ENCODE measurements at places on chromosomes 11 and 22.

- DNase-seq = no peak
Observed at GRCh38 chr11:110337570-110338193, 41.3 kb upstream of the RDX start.

- no peak for DNase-seq
Observed at GRCh38 chr22:43498856-43499253, 87.0 kb downstream of the MPPED1 start.

- DNase-seq = no peak
Observed at GRCh38 chr11:69943066-69943465, 123.8 kb upstream of the FGF3 start.

DNA sequence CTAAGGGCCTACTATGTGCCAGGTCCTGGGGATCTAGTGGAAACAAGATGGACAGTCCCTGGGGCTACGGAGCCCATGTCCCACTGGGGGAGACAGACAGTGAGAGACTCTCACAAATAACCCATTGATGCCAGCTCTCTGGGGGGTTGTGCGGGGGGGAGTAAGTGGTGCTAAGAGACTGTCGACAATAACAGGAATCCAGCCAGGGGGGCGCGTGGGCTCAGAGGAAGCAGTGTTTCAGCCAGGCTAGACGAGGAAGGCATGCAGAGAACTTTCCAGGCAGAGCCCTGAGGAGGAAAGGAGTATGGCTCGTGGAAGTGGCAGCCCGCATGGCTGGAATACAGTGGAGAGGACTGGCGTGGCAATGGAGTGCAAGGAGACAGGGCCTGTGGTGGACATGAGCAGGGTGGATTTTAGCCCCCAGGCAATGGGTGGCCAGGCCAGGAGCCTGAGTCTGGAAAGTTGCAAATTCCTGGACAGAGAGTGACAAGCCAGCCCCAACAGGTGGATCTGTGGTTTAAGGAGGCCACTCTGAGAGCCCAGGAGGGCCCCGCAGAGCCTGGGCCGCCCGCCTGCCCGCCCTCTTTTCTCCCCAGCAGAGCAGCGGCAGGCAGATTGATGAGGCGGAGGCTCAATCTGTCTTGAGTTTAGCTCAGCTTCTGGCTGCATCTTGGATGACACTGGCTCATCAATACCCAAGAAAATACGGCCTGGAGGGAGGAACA lies 40.0 kb upstream of the TCF20 start:
- DNase-seq = no peak

DNA sequence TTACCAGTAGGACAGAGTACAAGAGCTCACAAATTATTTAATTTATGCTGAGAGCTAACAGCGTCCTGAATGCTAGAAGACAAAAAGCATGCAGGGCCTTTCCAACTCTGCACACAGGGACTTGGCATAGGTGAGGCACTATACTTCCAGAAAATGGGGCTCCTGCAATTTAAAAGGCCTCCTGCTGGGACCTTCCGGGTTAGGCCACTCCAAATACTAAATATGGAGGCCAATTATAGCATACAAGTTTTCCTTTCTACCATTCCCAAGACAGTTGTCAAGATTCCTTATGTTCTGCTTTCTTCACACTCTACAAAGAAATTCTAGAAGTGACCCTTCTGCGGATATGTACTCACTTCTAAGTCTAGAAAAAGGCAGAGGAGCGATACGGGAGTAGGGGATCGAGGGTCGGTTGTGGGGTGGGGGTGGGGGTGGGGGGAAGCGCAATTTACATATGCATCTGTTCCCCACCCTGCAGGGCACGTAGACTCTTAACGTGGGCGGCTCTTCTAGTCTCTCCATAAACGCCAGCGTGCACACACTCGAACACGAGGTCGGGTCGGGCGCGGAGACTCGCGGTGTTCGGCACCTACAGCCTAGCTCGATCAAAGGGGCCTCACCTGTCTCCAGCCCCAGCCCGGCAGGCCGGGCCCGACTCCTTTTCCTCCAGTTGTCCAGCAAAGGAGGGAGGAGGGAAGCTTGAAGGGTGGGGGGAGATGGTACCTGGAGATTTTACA lies 728 bp downstream of the DCUN1D5 start:
- peak; percentile 63 for DNase-seq

DNA sequence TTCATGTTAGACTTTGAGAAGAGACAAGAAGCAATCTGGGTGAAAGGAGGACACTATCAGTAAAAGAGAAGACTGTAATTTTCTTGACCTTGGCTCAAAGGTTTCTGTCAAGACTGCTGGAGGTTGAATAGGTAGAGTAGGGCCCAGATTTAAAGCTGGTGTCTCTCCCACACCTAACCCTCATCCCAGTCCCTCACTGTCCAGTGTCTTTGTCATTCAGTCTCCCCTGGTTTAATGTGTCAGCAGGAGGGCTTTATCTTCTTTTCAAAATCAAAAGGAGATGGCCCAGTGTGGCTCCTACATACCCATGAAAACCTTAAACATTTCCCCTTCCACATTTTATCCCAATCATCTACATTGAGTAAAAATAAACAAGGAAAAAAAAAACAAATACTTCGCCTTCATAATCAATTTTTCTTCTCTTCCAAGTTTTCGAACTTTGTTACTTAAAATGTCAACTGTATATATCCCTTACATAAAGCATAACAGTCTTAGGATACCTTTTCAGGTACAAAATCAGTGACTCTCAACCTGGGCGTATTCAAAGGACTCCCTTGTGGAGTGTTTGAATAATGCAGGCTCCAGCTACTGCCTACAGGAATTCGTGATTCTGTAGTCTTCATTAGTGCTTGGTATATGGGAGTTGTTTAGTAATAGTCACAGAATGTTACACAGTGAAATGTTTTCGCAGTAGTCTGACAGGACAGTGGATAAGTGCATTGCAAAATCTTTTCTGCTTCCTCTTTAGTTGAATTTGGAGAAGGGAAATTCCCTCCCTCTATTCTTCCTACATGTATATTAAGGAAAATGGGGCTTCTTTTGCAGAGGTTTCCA lies 87.2 kb downstream of the FAT3 start:
- no peak for DNase-seq

- DNase-seq = peak; percentile 36
Observed at GRCh38 chr11:47850337-47850736, 2.2 kb upstream of the NUP160 start.

DNA sequence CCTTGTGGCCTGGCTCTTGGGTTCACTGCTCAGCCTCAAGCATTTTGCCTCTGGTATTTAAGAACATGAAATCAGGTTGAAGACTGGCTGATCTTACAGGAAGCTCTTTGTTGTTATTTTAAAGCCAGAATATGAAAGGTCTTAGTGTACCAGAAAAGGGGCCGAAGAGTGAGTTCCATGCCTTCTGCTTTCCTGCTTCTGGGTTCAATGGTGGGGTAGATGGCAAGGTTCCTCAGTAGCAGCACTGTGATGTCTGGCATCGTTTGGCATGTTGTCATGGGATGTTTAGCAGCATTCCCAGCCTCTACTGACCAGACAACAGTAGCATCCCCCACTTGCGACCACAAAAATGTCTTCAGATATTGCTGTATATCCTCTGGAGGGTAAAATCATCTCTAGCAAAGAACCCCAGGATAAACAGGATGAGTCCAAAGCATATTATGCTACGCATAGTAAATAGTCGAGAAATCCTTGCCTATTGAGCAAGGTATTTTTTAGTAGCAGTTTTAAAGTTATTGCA lies 2.4 kb downstream of the VPS26B start:
- DNase-seq = no peak

- no peak for DNase-seq
Observed at GRCh38 chr11:93903989-93904388, 53.6 kb upstream of the VSTM5 start.

GRCh38 chr22:30460147-30460546 lies 11.7 kb downstream of the SEC14L3 start:
- no peak for DNase-seq

- no peak for DNase-seq
Observed at GRCh38 chr11:121866754-121867153, 249.3 kb downstream of the BLID start.

DNA sequence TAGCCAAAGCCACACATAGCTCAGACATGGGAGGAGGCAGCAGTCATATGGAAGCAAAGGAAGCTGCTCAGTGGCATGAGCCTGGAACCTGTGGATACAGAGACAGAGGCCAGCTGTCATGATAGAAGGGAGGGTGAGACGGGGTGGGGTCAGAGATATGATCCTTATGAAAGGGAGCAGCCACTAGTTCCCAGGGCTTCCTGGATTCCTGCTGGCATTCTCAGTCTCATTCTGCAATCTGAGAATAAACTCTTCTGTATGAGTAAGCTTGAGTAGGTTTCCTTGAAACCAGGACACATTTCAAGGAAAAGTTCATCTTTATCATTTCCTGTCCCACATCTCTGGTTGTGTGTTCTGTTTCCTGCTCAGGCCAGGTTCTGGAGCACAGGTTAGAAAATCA lies 220.2 kb upstream of the SNX19 start:
- no peak for DNase-seq

- no peak for DNase-seq
Observed at GRCh38 chr11:526192-526591, 9.2 kb downstream of the HRAS start.

DNA sequence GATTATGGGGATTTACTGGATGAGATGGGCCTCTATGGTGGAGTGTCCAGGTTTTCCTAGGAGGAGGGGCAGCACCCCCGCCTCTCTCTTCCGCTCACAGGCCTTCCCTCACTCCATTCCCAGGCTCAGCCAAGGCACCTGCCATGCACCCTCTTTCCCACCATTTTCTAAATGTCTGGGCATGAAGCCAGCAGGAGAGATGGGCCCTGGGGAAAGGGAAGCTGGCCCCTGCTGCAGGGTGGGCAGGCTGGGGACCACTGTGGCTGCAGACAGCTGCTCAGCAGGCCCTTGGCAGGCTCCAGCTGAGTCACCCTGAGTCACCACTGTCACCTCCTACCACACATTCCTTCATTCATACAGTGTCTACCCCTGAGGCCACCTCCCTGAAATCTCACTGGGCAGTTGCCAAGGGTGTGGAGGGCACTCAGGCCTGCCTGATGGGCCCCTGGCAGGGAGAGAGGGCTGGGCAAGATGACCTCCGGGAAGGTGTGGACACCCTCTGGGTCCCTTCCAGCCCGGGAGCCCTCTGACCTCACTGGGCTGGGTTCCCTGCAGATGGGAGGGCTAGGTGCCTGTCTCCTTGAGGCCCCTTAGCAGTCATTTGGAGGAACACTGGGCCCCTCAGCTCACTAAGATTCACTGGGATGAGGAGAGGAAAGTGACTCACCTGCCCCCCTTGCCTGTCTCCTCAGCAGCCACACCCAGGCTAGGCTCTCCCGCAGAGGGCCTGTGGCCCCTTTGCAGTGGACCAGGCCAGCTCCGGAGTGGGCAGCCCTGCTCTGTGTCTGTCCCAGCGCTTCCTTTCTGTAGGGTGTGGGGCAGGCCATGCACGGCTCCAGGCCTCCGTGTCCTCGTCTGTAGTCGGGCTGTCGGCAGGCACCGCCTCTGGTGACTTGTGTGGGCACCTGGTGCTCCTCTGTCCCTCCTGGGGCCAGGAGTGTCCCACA lies 7.8 kb downstream of the MYEOV start:
- no peak for DNase-seq

- DNase-seq = no peak
Observed at GRCh38 chr11:134662629-134663360, 250.8 kb upstream of the B3GAT1 start.

GRCh38 chr11:13105237-13105844 lies 96.2 kb downstream of the RASSF10 start:
- no peak for DNase-seq

DNA sequence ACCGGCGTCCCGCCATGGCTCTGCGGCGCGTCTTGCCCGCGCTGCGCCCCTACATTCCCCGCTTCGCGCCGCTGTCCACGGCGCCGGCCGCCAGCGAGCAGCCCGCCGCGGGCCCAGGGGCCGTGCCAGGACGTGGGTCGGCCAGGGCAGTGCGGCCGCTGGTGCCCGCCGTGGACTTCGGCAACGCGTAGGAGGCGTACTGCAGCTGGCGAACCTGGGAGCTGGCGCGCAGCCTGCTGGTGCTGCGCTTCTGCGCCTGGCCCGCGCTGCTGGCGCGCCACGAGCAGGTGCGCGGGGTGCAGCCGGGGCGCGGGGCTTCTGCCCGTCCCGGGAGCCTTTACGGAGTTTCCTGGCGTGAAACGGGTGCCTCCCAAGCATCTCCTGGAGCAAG lies 20.1 kb downstream of the DGCR6L start:
- no peak for DNase-seq

DNA sequence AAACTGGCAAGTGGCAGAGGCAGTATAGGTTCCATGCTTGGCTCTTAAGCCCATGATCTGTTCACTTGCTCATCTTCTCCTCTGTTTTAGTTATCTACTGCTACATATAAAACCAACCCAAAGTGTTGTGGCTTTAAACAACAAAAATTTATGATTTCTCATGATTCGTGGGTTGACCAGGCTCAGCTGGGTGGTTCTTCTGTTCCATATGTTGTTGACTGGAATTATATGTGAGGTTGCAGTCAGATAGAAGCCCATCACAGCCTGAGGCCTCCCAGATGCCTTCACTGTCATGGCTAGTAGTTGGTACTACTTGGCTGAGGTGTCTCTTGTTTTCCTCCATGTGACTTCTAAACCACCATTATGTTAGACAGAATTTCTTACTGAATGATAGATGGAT lies 632.6 kb downstream of the NELL1 start:
- DNase-seq = no peak

- DNase-seq = no peak
Observed at GRCh38 chr11:126359431-126360048, 4.1 kb downstream of the ST3GAL4 start.

GRCh38 chr11:120431633-120432032 lies 79.9 kb upstream of the GRIK4 start:
- no peak for DNase-seq

- DNase-seq = no peak
Observed at GRCh38 chr22:24954856-24955255, 2.3 kb downstream of the KIAA1671 start.

GRCh38 chr11:127859941-127860354 lies 727.4 kb downstream of the ETS1 start:
- DNase-seq = no peak

- DNase-seq = no peak
Observed at GRCh38 chr11:132140056-132140455, 769.6 kb downstream of the NTM start.

DNA sequence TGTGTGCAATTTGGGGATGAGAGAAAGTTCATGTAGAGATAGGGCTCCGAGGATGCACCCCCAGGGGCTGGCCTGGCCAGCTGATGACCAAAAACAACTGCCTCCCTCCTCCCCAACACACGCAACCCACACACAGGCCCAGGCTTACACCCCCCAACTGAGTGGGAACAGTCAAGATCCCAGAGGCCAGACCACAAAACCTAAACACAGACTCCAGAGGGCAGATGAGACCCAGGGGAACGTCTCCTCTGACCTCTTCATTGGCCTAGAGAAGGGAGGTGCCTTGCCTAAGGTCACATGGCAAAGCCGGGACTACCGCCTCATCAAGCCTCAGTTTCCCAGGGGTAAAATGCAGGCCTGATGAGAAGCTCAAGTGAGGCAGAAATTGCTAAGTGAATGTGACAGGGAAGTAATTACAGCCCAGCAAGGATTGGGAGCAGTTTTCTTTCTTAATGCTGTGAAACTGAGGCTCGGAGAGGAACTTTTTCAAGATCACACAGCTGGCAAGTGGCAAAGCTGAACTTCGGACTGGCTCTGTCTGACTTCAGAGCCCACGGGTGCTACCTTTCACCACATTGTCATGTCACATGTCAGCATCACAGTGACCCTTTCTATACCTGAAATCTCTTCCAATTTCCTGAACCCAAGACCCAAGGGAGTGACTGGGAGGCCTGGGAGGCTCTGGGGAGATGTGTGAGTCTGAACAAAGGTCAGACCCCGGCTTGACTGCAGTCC lies 69.9 kb upstream of the WNT11 start:
- no peak for DNase-seq

- DNase-seq = no peak
Observed at GRCh38 chr11:120096369-120097191, 41.3 kb downstream of the TRIM29 start.

- no peak for DNase-seq
Observed at GRCh38 chr22:44622147-44622427, 79.9 kb upstream of the PRR5 start.

Data from GM13976 (cell line).